ENCODE measurements at places on chromosomes 1 and 21.

DNA sequence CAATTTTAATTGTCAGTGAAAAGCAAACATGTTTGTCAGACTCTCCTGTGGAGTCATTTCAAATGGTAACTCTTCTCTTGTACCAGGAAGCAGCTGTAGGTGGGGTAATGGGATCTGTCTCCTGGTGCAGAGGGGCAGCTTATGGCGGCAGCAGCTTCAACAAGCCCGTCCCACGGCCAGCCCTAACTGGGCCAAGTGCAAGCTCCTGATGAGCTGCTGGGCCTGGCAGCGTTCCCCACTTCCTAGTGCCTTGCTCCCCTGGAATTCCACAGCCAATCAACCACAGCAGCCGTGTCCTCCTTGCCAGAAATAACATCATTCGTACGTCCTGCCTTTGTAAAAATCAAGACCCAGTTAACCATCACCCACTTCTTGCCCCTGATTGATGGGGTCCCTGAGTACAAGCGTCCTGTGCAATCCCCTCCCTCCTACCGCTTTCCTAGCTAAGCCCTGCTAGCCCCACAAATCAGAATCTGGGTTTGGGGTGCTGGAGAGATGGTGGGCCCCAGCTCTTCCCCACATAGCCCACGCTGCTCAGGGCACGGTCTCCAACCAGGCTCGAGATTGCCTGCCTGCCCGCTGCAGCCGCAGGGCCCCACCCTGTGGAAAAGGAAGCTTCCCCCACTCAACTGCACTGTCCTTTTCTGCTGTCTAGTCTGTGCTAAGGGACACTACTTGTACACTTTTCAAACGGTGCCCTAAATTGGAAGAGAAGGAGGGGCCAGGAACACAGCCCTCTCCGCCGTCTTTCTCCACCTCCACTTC, 61.2 kb downstream of the TOR1AIP2 start:
- DNase-seq = no peak

DNA sequence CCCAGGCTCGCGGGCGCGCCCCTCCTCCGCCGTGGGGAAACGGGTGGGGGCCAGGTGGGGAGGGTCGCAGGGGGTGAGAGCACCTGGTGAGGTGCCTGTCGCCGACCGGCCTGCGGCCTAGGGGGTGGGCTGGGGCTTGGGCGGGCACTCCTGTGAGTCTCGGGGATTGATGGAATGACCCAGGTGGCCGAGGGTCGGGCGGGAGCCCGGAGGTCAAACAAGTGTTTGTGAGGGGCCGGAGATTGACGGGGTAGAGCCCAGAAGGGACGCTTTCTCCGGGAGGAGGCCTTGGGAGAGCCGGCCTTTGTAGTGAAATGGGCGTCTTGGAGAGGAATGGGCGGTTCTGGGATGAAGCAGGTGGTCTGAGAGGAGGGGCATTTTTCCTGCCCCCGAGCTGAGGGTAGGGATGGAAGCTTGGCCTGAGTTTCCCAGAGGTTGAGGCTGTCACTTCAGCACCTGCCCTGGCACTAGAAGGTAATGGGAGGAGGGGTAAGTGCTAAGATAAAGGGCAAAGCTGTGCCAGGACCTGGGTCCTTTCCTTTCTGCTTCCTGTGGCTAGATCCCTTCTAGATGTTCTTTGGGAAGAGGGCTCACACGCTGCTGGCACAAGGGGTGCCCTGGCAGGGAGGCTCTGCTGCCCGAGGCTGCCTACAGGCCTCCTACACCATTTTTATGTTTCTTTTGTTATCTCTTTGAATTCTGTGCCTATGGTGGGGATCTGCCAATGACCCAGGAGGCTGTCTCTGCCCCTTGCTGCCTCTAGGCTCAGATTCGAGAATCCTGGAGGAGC, 56.1 kb downstream of the NDUFS5 start:
- DNase-seq = no peak

DNA sequence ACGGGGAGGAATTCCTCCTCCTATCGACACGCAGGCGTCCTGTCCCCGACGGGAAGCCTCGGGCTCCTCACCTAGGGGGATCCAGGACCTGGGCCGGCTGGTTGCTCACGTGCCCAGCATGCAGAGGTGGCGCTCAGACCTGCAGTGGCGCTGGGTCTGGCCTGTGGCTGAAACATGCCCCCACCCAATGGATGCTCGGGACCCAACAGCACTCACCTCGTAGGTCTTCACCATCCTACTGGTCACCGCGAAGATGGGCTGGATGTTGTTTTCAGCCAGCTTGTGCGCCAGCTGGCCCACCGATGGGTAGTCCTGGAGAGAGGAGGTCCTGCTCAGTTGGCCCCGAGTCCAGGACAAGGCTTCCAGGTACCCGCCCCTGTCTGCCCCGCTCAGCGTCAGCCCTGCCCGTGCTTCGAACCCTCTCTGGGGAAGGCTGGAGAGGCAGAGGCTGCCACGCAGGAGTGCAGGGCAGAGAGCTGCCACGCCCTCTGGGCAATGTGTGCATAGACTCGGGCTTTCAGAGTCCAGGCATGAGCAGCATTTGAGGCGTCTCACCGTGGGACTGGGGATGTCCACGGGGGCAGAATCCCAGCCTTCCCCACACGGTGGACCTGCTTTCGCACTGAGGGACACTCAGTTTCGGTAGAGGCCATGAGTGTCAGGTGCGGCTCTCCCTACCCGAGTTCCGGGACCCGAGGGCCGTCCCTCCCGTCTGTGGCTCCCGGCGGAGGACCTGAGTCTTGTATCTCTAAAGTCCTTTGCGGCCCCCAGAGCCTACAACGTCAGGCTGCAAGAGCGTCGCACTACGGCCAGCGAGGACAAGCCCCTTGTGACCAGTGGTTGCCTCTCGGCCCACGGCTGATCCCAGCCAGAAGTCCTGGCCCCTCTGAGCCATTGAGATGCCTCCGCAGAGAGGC, 21.6 kb downstream of the ITGB2 start:
- no peak for DNase-seq

- no peak for DNase-seq
Measured at GRCh38 chr1:71350805-71351204, 270.0 kb upstream of the ZRANB2 start.

DNA sequence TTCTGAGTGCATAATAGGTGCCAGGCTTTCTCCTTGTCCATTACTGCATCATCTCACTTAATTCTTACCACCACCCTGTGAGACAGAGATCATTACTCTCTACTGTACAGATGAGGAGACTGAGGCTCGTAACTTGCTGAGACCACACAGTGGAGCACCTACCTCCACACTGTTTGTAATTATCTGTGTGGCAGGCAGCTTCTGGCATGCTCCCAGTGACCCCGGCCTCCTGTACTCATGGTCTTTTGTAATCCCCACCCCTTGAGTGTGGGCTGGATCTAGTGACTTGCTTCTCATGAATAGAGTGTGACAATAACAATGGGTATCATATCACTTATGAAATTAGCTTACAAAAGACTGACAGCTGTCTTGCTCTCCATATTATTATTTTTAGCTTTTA, 407.3 kb downstream of the MATN1 start:
- no peak for DNase-seq

DNA sequence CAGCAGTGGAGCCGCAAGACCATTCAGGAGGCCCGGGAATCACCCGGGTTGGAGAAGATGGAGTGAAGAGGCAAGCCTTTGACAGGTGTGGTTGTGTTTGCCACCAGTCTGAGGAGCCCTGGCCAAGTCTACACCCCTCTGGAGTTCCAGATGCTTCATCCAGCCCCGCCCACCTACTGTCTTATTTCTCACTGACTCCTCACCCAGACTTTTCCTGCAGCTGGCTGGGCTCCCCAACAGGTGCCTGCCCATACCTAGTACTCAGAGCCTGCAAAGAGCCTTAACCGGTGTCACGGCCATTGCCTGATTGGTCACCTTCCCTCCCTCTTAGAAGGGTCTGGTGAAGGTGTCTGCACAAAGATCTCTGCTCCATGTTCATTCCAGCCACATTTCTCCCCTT, 16.0 kb downstream of the SLC9A1 start:
- DNase-seq = no peak

DNA sequence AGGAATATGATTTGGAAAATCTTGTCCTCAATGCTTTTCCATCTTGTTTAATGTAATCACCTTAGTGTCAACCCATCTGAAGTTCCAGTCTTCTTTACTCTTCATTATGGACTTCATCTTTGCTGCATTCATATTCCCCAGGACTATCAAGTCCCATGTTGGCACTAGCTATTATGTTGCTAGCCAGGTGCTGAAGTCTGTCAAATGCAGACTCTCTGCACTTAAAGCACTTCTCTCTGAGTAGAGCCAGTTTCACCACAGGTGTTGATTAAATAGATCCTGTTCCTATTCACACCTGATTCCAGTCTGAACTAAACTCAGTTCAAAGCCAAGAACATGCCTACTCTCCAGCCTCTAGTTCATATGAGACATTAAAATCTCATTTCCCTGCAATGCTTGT, 75.0 kb upstream of the PKN2 start:
- DNase-seq = no peak

DNA sequence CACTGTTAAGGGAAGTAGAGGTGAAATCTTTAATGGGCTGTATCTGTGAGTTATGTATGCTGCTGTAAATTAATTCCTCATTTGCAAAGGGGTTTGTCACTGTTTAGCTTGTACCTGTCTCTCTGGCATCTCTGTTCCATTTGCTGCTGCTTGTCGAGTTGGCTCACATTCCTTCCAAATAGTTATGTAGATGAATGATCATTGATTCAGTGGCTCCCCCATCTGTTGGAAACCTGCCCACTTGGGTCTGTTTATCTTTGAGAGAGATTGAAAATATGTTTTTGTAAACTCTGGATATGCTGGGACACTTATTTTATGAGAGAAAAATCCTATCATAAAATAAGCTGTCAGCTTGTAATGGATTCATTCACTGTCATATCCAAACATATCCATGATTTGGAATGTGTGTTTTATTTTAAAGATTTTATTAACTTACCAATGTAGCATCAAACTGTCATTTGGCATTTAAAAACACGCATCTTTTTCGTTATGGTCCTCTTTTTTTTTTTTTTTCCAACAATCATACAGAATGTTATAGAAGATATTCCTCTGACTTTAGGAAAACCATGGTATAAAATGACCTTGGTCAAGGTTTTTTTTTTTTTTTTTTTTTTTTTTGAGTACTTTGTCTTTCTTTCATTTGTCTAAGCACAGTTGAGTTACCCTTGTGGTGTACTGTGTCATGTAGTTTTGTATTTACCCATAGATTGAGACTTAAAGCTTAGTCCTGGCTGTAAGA, 3.5 kb downstream of the RYR2 start:
- no peak for DNase-seq

DNA sequence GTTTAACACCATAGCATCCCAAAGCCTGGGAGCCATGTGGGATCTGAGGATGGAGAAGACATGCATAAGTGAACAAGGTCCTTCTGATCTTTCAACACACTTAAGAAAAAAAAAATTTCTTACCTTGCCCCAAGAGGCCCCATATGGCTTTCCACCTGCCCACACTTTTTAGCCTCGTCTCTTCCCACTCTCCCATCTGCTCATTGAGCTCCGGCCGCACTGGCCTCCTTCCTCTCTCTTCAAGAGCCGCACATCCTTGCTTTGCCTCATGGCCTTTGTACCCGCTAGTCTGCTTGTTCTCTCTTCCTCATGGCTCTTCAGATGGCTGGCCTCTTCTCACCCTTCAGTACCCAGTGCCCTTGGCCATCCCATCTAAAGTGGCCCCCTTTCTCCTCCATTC, 70.2 kb upstream of the PDE4B start:
- no peak for DNase-seq

DNA sequence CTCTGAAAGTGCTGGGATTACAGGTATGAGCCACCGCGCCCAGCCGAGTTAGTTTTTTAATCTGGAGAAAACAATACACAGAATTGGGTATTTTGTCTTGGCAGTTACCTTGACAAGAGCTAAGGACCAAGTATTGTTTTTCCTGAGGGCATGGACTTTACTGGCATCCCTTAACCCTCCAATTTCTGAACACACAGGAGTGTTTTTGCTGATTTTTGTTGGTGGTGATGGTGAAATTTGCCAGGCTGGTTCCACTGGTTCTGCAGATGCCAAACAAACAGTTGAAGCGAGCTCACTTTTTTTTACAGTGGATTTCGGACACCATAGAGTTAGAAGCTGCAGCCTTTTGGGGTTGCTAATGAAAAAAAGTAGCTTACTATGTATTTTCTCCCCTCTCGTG, 37.2 kb upstream of the SH3D21 start:
- no peak for DNase-seq

DNA sequence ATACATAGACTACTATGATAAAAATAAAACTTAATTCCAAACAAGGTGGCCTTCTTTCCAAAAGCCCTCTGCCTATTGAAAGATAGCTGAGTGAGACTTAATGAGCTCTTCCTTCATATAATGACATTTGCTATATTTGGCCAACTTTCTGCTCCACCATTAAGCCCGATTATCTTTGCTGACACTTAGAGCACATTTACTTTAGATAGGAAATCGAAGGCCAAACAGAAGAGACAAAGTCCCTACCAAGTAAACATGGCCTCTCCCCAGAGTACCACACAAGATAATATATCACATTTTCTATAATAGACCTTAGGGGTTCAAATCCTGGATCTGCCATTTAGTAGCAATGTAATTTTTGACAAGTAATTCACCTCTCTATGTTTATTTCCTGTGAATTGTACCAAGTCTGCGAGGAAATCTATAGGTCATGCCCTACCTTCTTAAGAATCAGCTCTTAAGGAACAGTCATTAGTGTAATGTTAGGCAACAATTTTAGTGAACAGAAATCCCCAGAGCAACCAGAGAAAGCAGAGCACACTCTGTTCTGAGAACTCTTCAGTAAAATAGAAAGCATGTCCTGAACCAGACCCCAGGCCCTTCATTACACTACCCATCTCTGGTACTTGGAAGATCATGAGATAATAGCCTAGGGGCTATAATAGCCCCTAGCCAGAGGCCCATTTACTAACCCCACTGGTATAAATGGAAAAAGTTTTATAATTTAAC, 17.3 kb upstream of the COA6 start:
- no peak for DNase-seq

DNA sequence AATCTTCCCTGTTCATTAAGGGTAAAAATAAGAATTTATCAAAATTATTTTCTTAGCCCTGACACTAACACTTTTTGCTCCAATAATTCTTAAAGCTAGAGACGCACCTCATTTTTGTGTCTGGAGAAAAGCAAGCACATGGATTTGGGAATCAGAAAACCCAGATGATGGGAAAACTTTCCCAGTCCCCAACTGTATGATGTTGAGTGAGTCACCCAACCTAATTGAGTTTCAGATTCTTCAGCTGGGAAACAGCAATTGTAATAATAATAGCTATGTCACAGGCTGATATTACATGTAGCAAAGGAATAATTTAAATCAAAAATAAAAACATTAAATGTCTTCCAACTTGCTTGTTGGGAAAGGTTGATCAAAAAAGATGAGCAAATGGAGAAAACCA, 159.0 kb downstream of the MIS18A start:
- DNase-seq = no peak
